ENCODE measurements at places on chromosomes 1 and 21. TPM values are rescaled to one million over a fixed set of nuclear protein-coding genes. Genes with fewer than 3 reads are reported as not detected.

MAP3K6 gene
- 80.1 TPM for total RNA-seq

HAO2 gene
- not detected for total RNA-seq

LCE6A gene
- not detected for total RNA-seq

- no peak for DNase-seq
Observed at GRCh38 chr1:204410688-204411450, 748 bp downstream of the PPP1R15B start.

GRCh38 chr1:43706598-43707189, 642 bp upstream of the ST3GAL3 start:
- no peak for DNase-seq

- DNase-seq, result no peak
Observed at GRCh38 chr21:46158666-46159300, 3.4 kb upstream of the FTCD start.

Measured in esophagus muscularis mucosa (tissue), 4 donors.